ENCODE measurements at places on chromosomes 3 and 15.

DNA sequence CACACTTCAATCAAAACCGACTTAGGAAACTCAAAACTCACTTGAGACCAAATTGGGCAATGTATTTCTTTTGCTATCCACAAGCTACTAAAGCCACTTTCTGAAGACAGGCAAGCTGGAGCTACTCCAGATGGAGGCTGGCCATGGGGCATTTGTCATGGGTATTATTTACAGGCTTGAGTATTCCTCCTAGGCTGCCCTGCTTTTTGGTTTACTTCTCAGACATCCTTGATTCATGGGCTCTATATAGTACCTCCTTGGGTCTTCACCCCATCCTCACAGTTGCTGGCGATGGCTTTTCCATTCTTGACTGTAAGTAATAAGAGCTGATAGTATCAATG lies 18.6 kb upstream of the SYNM start:
- no peak for DNase-seq

DNA sequence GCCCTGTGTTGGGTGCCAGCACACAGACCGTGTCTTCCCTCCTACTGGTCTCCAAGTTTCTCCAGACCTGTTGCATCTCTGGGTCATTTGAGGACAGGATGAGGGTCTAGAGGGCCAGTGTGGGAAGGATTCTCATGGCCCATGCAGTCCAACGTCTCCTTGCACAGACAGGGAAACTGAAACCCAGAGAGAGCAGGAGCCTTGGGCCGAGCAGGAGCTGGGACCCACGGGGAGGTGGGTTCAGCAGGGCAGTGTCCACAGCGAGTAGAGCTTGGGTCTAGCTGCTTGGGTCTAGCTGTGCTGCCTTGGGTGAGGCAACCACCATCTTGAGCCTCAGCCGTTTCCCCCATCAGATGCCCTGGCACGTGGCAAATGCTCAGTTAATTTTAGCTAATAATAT lies 32.3 kb downstream of the HDAC11 start:
- DNase-seq = no peak

- DNase-seq = peak; percentile 51
Measured at GRCh38 chr3:178385280-178385952, 150.8 kb upstream of the KCNMB2 start.

GRCh38 chr3:87996882-87997281 lies 61.9 kb downstream of the CGGBP1 start:
- no peak for DNase-seq

GRCh38 chr3:48918388-48919214 lies at the start of gene ARIH2:
ARIH2 (plus strand) TSS chr3:48918842; CDS start chr3:48927559, 8,717 bp downstream.
- DNase-seq = peak; percentile 98

DNA sequence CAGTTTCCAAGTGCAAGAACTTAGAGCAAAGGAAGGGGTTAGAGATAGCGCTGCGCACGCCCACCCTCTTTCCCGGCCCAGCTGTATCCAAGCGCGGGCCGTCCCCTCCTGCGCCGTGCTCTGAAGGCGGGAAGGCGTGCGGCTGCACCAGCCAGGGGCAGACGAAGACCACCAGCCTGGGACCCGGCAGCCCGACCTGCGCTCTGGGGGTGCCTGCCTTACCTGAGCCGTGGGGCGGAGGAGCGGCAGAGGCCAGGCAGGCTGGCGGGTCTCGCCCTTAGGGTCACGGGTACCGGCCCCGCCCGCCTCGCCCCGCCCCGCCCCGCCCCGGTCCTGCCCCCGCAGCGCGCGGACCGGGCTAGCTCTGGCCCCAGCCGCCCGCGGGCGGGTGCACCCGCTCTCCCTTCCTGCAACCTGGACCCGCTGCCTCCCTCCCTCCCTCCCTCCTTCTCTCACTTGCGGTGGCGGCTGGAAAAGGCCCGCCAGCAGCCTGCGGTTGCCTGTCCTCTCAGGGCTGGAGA lies at the start of gene WDR72:
Gene WDR72, minus strand, starts transcription at position 253 of the 521 bp plus-strand sequence. CDS start 26,514 bp downstream, outside the sequence.
- peak; percentile 23 for DNase-seq

DNA sequence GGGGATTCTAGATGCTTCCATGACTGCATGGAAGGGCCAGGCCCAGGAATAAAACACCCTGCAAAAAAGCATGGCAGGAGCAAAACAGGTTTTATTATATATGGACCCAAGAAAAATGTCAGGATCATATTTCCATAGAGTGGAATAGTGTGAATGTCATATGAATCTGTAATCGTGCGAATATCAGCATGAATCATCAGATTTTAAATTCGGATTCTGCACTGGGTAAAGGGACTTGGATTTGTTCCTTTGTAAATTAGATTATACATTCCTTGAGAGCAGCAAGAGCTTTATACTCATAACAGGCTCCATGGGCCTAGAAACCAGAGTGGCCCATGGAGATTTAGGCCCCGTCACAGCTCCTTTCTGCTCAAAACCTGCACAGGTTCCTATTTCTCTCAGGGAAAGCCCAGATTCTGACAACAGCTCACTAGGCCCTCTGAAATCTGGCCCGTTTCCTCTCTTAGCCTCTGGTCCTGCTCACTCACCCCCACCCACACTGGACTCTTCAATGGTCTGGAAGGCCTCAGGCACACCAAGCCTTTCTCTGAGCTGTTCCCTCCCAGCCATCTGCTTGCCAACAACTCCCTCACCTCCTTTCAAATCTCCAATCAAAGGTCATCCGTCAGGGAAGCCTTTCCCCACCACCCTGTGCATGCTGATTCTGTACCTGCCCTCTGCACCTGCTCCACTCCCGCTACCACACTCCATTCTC lies 76.0 kb downstream of the FEM1B start:
- DNase-seq = no peak

GRCh38 chr15:83225449-83225848 lies 17.8 kb upstream of the HDGFL3 start:
- DNase-seq = no peak

DNA sequence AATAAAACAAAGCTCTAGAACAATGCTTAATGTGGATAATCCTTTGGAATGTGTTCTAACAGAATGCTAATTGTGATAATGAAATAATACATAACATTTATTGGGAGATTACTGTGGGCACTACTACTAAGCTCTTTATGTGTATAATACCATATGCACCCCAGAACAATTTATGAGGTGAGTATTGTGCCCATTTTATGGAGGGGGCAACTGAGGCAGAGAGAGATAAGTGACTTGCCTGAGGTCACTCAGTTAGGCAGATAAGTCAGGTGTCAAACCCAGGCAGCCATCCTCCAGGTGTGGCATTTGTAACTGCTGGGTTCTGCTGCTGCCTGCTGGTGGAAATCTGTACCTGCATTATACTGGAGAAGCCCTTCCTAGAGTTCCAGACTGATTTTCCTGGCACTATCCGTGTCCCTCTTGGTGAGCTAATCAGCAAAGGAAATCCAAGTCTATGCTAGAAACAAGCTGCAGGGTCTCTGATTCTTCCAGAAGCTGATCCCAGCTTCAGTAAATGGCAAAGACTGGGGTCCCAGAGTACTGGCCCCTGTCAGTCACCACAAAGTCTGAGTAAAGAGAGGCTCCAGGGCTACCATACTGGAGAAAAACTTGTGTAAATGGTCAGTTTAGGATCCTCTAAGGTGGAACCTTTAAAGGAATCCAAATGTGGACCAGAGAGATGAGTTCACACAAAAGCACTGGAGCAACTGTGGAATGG lies 22.6 kb upstream of the RBP1 start:
- peak; percentile 17 for DNase-seq

- no peak for DNase-seq
Measured at GRCh38 chr15:90914305-90915080, 11.4 kb downstream of the MAN2A2 start.

DNA sequence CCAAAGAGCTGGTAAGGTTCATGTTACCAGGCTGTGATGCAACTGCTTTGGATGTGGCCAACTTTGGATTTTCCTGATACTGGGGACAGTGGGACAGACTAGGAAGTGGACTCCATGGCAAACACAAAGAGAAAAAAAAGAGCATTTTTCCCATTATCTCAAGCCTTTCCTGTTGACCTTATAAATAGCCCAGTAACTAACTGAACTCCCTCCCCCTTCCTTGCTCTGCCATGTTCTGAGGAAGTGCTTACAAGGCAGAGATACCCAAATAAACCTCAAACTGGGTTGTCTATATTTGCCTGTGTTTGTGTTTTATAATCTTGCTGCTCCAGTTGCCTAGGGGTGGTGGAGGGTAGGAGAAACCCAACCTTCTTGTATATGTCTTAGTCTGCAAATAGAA lies 27.3 kb upstream of the SLC9A9 start:
- DNase-seq = peak; percentile 70

GRCh38 chr15:29031502-29032228 lies 145.9 kb downstream of the APBA2 start:
- DNase-seq = no peak

- no peak for DNase-seq
Measured at GRCh38 chr3:192902549-192902948, 15.1 kb downstream of the MB21D2 start.
